Stimulated activated CD8-positive, alpha-beta memory T cell treated with anti-CD3 and anti-CD28 coated beads, Interleukin-7, amount 100 ng/mL, for 48 hours (primary cell): ENCODE measurements at places on chromosomes 2 and 18.

GRCh38 chr18:72867746-72868584 is at the start of gene NETO1:
NETO1 (minus strand) TSS chr18:72867987; CDS start chr18:72867291, 696 bp downstream.
- DNase-seq: no peak

- DNase-seq: no peak
Measured at GRCh38 chr2:67309281-67309680, 87.9 kb upstream of the ETAA1 start.

GRCh38 chr18:27685807-27686412 is 491.0 kb downstream of the CDH2 start:
- DNase-seq: no peak

DNA sequence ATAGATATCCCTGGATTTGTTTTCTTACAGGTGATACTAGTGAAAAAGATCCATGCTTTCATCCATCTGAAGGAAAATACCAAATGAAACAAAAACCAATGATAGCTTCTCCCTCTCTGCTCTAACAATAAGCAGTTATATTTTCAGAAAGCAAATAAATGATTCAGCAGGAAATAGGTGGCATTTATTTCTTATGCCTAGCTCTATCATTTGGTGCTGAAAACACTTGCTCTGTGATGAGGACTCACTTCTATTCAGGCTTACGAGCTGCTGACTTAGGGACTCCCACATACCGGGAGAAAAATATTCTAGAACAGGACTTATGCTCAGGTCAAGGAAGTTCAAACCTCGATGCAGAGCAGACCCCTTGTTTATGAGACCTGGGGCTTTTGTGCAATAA is 142.6 kb downstream of the SETBP1 start:
- no peak for DNase-seq

DNA sequence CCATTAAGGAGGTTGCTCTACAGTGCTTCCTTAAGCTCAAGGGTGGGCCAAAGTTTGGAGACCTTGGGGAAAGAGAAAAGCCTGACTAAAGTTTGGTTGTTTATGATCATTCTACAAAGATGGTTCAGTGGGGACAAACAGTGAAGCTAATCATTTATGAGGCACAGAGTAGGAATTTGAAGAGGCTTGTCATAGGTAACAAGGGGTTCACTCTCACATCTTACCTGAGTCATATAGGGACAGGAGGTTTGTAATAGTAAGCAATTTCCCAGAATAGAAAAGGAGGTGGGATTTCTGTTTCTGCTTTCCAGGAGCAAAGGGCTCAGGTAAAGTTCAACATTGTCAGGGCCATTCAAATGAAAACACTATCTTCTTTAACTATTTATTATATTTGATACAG is 787.9 kb downstream of the CPS1 start:
- no peak for DNase-seq

DNA sequence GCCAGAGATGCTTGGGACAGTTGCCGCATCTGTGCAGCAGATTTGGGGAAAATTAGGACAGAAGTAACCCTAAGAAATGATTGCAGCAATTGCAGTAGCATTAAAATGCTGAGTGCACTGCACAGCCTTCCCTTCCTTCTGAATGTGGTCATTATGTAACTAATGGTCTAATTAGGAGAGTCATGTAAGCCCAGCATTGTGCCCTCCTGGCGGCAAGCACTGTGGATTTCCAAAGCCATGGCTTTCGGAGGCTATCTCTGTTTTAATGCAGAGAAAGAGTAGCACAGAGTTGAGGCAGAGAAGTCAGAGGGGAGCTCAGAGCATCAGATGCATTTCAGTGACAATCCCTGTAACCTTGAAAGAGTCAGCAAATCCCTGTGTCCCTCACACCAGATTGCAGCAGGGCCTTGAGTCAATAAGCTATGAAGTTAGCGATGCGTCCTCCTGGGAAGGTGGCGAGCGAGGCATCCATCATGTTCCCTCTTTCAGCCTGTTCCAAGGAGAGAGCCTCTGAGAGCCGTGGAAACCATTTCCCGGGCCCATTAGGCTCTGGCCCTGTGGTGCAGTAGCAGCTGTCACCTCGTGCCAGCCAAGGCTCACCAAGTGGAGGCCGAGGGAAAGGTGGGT is 307.2 kb downstream of the FBXO15 start:
- DNase-seq: no peak

GRCh38 chr2:80364524-80365212 is 60.1 kb upstream of the LRRTM1 start:
- DNase-seq: no peak

DNA sequence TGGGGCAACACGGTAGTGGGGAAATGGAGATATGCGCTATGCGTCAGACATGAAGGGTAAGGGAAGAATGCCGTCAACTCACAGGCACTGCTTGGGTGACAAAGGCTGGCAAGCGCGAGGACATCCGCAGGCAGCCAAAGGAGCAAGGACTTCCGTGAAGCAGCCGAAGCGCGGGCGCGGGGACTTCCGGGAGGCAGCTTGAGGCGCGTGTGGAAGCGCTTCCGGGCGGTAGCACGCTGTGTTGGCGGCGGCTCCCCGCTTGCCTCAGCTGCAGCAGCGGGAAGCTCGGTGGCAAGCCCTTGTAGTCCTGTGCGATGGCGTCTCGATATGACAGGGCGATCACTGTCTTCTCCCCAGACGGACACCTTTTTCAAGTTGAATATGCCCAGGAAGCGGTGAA is at the start of gene PSMA8:
Gene PSMA8 (plus strand): TSS at position 218 of the 400 bp plus-strand sequence. CDS start 97 bp downstream, at position 315.
- DNase-seq: peak; percentile 32

DNA sequence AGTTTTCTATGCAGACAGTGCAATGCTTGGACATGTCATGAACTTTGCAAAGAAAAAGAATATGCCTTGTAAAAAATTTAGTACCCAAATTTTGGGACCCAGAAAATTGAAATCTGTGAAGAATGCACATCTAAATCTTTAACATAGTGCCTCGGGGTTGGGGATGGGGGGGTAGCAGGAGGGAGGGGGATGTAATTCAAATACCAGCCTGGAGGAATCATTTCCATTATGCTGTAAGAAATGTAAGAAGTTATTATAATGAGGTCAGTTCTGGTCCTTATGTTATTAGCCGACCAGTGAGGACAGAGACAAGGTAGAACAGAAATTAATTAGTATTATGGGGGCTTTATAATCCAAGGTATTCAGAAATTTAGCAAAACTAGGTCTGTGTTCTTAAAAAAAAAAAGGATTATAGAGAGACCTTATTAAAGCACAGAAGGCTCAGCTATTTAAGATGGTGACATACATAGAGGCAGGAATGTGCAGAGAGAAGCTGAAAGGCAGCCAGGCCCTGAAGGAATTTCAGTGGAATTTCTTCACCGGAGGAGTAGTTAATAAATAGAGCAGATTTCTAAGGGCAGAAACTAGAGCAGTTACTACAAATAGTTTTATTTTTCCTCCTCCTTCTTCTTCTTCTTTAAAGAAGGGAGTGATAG is 89.0 kb upstream of the RBMS1 start:
- no peak for DNase-seq

- DNase-seq: no peak
Measured at GRCh38 chr2:204031056-204031455, 94.5 kb downstream of the ICOS start.
